Stomach (tissue), 19 donors: ENCODE measurements at places on chromosomes 5 and 9. TPM values are rescaled to one million over a fixed set of nuclear protein-coding genes. Genes with fewer than 3 reads are reported as not detected.

The RIGI gene
- total RNA-seq, result 3.1 TPM

The TENT4A gene
- 27.2 TPM for total RNA-seq

The OBP2B gene
- not detected for total RNA-seq

The LRRC70 gene
- total RNA-seq, result 22.8 TPM

The NR5A1 gene
- total RNA-seq, result not detected

- no peak for DNase-seq
Measured at GRCh38 chr9:37127018-37127417, 6.6 kb downstream of the ZCCHC7 start.

DNA sequence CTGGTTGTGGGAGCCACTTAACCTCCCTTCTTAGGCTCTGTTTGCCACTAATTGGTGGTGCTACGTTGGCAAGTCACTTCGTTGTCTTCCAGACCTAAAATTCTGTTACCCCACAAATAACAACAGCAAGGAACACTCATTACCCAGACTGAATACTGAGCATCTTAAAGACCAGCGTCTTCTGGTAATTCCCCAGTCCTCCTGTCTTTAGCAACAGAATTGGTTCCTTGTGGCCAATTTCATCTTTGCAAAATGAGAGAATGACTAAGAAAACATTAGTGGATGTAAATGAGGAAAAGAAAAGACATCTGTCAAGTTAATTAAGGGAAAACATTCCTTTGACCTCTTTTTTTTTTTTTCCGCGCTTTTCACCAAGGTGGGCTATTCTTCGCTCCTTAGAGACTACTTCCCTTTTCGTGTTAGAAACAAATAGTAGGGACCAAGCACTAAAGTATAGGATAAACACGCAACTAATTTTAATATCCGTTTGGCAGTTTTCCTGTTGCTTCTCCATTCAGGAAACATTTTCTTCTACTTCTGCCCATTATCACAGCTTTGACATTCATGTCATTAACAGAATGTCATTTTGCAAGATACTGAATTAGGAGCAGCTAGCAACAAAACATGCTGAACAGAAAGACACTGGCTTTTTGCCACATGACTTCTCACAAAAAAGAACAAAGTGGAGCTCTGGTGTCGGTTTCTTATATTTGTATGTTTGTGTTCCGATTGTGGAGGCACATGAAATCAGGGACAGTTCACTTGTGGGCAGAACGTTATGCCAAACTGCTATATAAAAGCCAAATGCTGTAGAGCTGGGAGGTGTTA is 154.2 kb downstream of the CD180 start:
- no peak for DNase-seq

GRCh38 chr5:151461312-151461711 is 13.9 kb downstream of the SLC36A1 start:
- no peak for DNase-seq

DNA sequence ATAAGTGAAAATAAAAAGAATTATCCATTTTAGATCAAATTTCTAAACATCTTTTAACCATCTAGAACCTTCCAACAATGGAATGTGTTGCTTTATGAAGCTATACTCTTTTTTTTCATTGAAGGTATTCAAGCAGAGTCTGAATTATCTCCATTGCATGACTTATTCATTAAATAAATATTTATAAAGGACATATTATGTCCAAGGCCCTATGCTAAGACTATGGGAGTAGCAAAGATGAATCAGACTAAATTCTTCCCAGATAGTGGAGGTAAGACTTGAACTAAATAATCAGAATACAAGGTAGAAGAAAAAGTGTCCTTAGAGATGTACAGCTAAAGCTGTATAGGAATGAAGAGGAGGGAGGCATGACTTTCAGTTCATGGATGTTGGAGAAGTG is 215.5 kb upstream of the RGMB start:
- DNase-seq, result no peak

DNA sequence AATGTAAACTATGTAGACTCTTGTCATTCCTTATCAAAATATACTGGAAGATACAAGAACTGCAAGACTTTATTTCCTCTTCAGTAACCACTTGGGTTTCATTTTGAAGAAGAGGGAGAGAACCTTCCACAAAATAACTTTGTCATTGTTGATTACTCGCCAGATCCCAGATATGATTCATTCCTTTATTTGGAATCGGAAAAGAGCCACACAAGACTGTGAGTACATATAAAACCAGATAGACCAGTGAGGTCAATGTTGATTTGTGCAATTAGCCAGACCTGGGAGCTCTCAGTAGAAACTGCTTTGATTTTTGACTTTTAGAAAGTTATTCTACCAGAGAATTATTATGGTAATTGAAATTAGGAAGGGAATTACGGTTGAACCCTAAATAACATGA is 146.1 kb downstream of the TMEM167A start:
- DNase-seq, result no peak

DNA sequence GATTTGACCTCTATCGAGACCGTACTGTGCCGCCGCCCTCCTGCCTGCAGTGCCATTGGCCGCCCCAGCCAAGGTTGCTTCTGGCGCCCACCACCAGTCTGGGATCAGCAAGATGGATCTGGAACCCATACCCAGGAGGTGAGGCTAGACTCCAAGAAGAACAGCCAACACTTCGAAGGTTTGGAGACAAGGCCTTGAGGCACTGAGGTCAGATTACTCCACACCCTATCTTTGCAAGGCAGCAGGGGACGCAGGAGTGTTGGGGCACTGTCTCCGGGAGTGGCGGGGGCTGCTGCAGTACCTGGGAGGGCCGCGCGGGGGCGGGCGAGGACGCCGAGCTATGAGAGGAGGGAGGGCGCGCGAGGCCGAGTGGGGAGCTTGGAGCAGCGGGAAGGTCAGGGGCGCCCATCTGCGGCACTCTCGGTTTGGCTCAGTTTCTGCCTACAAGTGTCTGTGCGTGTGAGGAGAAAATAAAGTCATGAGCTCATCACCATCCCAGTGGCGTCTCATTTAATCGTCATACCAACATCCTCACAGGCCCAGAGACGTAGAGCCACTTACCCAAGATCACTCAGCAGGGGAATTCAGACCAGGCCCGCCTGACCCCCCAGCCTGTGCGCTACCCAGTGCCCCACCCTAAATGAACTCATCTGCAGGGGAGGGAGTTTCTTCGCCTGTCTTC is 20.5 kb upstream of the PSD2 start:
- DNase-seq, result peak; percentile 77

DNA sequence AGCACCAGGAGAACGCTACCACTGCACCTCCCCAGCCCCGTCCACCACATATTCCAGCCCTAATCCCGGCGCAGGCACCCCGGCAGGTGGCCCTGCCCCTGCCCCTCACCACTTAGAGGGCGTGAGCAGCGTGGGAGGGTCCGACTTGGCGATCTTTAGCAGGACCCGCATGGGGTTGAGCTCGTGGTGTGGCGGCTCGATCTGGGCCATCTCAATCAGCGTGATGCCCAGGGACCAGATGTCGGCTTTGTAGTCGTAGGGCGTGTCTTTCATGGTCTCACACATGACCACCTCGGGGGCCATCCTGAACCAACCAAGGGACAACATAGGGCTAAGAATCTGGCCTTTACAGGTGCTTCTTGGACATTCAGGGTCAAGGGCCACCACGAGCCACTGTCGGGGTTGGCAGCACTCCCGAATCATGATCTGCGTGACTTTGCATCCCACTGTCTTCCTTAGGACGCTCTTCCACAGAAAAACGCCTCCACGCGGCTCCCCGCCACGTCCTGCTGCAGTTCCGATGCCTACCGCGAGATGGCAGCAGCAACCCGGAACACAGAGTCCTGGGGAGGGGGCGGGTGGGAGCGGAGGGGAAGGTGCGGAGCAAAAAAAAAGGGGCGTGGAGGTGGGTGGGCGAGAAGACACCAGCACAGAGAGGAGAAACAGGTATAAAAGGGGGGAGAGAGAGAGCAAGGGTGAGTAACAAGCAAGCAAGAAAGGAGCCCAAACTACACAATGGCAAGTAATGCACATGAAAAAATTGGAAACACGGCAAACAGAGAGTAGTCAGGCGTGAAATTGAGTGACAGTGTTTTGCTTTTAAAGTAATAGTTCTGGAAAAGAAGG is 81.3 kb downstream of the STK10 start:
- peak; percentile 84 for DNase-seq
